ENCODE measurements at places on chromosomes 5 and 9.

DNA sequence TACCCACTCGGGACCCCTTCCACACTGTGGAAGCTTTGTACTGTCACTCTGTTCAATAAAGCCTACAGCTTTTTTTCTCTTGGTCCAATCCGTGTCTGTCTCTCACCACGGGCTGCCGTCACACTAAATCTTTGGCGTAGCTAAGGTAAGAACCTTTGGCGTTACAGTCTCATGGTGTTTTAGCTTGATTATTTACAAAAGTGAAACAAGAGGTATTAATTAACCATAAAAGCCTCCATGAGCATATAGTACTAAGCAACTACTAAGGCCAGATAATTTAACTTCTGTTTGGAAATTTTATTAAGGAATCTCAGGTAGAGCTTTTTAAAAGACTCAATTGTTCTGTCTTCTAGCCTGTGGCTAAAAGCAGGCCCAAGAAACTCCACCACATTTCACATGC lies 370.7 kb upstream of the TRPC7 start:
- no peak for DNase-seq

- DNase-seq, result no peak
These were observed 30.2 kb downstream of the BRINP1 start for GRCh38 chr9:119339056-119339455.

DNA sequence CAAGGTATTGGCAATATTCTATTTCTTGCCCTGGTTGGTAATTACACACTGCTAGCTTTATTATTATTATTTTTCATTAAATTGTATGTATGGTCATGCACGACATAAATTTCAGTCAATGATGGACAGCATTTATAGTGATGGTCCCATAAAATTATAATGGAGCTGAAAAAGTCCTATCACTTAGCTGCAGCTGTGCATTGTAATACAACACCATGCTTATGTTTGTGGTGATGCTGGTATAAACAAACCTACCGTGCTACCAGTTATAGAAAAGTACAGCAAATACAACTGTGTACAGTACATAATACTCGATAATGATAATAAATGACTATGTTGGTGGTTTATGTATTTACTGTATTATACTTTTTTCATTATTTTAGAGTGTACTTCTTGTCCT lies 65.5 kb downstream of the NR3C1 start:
- no peak for DNase-seq

DNA sequence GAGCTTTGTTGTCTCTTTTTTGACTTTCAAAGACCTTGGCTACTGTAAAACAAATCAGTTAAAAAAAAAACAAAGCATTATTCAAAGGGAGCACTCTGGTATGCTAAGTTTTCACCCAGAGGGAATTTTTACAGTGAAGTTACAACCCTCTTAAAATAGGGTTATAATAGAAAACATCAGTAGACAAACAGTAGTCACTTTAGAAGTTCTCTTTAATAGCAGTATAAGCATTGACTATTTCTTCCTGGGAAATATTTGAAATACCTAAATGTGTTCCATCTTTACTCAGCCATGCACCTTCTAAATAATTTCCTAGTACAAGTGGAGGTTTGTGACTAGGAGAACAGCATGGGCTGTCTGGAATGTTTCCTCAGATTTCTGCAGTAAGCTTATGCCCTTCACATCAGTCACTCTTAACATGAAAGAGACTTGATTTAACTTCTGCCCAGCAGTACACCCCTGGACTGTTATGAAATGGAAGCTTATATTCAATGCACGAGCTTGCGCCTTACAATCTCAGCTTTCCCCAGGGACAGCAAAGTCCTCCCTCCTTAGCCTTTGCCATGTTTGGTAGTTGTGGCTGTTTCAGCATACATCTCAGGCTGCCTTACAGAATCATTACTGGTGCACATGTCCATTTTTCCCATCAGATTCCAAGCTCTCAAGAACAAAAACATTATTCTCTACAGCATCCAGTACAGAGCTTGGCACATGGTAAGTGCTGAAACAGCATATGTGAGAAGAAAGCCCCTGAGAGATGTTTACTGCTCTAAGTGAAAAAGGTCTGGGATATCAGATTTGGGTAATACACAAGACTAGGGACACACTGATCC lies 191.5 kb downstream of the ZNF608 start:
- no peak for DNase-seq

DNA sequence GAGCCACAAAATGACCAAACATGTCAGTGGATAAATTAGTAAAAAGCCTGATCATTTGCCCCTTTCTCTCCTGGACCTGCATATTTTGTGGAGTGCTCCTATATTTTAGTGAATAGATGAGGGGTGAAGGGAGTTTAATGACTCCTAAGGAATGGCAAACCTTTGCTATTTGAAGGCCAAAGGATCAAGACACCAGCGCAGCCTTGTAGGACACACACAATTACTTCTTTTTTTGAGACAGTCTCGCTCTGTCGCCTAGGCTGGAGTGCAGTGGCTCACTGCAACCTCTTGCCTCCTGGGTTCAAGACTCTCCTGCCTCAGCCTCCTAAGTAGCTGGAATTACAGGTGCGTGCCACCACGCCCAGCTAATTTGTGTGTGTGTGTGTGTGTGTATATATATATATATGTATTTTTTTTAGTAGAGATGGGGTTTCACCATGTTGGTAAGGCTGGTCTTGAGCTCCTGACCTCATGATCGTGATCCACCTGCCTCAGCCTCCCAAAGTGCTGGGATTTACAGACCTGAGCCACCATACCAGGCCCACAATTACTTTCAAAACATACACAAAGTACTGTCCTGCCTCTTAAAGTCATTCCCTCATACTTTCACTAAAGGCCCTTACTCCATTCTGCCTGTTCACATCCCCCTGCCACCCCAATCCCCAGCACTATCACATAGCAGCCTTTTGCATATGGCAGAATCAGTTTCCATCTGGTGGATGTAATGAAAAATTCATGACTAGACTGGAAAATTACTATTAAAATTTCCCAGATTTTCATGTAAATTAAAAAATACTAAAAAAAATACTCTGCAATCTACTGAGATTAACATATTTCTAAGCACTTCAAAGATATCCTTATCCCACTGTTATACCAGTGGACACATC lies 60.4 kb downstream of the CSNK1A1 start:
- DNase-seq, result no peak

- no peak for DNase-seq
These were observed 104.6 kb downstream of the PRR16 start for GRCh38 chr5:120568711-120569110.

DNA sequence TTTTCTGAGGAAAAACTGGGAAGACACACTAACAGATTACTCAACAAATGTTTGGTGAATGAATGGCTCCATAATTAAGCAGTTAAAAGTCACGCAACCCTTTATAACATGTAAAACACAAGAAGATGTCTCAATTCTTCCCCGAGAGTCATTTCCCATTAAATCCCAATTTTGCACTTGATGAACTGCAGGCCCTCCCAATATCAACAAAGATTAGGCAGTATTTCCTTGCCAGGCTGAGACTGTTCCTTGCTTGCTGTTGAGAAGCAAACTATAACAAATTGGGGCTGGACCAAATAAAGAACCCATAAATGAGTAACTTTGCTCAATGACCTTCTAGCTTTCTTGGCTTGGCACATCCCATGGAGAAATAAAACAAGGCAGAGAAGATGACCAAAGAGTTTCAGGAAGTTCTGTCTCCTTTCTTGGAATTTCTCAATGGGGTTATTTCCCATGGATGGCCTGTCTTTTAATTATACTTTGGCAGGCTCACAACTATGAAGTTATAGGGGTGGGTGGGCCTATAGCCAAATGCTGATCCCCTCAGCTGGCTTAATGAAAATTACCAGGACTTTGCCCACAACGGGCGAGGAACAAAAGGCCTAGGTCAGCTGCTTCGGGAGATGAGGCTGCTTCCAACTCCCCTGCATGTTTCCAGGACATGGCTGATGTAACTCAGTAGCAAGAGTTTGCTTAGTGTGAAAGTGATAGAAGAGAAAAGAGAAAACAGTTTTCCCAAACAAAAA lies 243.1 kb upstream of the RFX3 start:
- DNase-seq, result no peak
